ENCODE measurements at places on chromosomes 3 and 15.

DNA sequence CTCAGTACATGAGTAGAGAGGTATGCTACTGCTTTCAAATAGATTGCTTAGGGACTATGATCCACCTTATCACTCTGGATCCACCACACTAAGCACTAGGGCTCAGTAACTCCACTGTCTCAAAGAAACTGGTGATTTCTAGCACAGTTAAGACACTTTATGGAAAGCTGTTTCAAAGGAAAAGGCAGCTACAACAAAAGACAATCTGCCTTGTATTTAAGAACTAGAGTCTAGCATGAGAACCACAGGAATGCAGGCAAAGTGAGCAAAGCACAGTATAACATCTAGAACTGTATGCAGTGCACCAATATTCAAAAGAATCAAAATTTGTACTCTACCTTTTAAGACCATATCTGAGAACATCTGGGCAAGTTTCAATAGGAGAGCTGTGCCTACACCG is 17.9 kb downstream of the TFRC start:
- no peak for DNase-seq

DNA sequence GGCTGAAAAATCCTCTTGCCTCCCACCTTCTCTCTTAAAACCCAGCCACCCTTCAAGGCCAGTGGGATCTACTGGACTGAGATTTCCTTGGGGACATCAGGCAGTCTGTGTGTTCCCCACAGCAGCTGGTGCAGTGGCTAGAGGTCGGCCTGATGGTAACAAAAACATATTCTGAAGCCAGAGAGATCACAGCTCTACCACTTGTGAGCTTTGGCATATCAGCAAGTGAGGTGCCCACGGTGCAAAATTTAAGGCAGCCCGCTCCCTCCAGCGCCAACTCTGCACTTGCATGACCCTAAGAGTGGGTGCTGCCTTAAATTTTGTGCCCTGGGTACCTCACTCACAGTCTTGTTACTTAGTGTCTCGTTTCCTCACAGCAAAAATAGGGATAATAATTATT is 97.2 kb downstream of the MESD start:
- no peak for DNase-seq

- no peak for DNase-seq
Observed at GRCh38 chr3:125119752-125120378, 64.1 kb upstream of the HEG1 start.

GRCh38 chr3:9078561-9079240 is 115.4 kb upstream of the RAD18 start:
- no peak for DNase-seq

GRCh38 chr3:10253731-10254130 is 5.5 kb downstream of the TATDN2 start:
- DNase-seq = no peak

GRCh38 chr15:76941636-76942035 is 10.1 kb downstream of the RCN2 start:
- DNase-seq = no peak

DNA sequence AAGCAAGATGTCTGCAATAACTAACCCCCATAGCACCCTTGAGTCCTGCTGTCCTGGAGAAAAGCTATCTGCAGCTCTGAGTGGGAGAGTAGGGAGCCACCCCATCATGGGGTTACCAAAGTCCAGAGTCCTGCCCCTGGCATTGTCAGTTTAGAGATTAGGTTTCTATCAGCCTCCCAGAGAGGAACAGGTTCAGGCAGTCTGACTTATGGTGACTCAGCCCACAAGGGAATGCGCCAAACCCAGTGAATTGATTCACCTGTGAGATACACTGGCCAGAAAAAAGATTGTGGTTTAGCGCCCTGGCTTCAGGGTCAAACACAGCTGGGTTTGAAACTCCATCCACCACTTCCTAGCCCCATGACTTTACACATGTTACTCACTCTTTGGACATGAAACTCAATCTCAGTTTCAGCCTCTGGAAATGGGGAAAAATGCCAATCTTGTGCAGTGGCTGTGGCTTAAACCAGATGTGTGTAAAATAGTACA is 263.6 kb upstream of the HES1 start:
- DNase-seq = no peak

DNA sequence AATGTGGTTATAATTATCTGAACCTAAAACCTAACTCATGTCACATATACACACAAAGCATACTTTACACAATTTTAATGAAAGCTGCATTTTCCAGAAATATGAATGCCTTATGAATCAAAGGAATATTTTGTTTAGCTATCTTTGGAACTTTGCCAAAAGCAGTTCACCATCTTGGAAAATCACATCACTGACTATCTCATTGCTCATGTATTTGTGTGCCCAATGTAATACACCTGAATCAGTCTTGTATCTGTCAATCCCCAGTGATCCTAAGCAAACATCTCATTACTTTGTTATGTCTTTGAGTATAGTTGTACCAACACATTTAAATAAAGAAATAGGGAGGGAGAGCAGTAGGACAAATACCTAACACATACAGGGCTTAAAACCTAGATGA is 15.6 kb upstream of the CD47 start:
- no peak for DNase-seq

- DNase-seq = no peak
Observed at GRCh38 chr15:80689716-80690115, 5.4 kb upstream of the ABHD17C start.

GRCh38 chr3:155231792-155232191 is 61.7 kb downstream of the STRIT1 start:
- no peak for DNase-seq

DNA sequence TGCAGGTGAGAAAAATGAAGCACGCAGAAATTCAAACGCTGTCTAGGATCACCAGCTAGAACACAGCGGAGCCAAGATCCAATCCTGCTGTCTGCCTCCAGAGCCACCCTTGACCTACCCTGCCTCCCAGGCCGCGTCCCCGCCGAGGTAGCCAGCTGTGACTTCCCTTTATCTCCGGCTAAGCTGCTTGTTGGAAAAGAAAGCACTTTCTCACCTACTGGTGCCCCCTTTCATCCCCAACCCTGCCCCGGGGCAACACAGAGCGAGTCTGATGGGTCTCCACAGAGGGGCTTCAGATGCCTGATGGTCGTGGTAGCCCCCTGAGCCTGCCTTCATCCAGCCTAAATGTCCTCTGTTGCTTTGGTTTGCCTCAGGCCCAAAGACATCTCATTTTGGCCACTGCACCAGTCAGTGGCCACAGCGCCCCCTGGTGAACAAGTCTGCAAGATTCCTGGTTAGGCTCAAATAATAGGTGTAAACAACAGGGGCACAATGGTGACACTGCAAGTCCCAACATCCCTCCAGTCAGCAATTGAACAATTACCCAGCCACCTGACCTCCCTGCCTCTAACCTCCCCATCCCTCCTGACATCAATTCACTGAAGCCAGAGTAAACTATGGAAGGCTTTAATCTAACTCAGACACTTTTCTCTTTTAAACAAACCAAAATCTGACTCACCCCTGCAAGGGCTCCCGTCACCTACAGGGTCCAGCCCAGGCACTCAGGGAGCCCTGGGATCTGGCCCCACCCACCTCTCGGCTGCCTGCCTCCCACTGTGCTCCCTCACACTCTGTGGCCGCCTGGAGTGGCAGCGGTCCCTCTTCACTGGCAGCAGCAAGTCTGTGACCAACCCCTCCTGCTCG is 27.3 kb upstream of the BCL2L10 start:
- peak; percentile 21 for DNase-seq

DNA sequence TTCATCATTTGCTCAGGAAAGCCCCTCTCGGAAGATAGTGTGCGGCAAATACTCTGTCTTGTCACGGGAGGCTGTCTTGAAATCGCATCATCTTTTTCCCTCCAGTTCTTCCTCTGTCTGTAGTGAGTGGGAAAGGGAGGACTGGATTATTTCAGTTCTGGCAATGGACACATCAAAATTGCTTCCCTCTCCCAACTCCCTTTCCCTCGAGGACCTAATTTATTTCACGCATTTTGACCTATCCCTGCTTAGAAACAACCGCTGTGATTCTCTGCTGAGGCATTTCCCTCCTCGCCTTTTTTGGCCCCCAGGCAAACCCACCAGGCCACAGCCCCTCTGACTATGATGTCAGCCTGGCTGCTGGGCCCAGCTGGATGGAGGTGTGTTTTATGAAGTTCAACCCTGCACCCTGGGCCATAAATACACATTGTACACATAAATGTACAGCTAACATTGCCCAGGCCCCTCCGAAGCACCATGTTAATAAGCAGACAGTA is 138.7 kb upstream of the LRTM1 start:
- DNase-seq = no peak

- DNase-seq = no peak
Observed at GRCh38 chr3:88150371-88150770, 612 bp downstream of the C3orf38 start.

GRCh38 chr15:28943146-28943545 is 57.4 kb downstream of the APBA2 start:
- no peak for DNase-seq

- no peak for DNase-seq
Observed at GRCh38 chr3:185813205-185813604, 11.6 kb downstream of the IGF2BP2 start.
